ENCODE measurements at places on chromosomes 2 and 18.
A peak's percentile ranks its signal among the peaks of the same experiment; 100 is the strongest.

GRCh38 chr2:6429210-6429986, 436.3 kb downstream of the CMPK2 start:
- DNase-seq: no peak

DNA sequence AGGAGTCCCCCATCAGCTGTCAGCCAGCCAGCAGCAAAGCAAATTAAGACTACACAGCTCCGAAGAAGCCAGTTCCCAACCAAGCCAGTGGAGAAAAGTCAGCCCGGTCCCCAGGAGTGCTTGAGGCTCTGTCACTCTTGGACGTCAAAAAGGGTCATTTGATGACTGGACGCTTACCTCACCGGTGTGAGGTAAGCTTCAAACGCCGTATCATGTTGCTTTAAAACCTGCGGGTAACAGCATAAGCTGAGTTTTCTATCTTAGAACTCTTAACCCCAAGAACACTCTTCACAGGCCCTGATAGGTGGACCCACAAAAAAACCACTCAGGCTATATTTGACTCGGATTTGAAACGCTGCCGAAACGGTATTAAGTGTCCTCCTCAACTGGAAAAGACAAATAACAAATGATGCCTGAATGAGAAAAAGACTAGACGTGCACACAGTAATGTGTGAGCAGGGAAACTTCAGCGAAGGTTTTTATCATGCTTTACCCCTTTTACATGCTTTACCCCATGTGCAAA, 682 bp upstream of the LNPK start:
- DNase-seq: peak; percentile 41

- no peak for DNase-seq
Measured at GRCh38 chr2:24830351-24830750, 37.1 kb downstream of the CENPO start.

- DNase-seq: peak; percentile 75
Measured at GRCh38 chr18:3012136-3013023, 564 bp downstream of the LPIN2 start.

- no peak for DNase-seq
Measured at GRCh38 chr18:79572093-79572780, 107.4 kb upstream of the CTDP1 start.

DNA sequence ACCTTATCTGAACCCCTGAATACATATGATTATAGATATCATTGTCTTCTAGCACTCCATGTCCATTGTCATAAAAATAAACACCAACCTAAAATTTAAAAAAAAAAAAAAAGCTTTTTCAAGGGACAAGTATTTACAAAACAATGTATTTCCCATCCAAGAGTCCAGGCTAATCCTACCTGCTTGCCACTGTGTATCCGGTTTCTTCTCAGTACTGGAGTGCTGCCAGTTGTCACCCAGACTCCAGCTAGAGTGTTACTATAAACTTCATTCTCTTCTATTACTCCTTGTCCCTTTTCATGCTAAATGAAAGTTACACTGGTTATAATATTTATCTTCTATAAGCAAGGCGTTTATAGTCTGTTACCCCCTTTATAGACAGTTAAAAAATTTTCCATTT, 35.8 kb downstream of the MSH6 start:
- no peak for DNase-seq

GRCh38 chr2:52445686-52446085, 1321.9 kb upstream of the CHAC2 start:
- no peak for DNase-seq

- DNase-seq: no peak
Measured at GRCh38 chr2:96601382-96602292, 36.5 kb downstream of the KANSL3 start.

DNA sequence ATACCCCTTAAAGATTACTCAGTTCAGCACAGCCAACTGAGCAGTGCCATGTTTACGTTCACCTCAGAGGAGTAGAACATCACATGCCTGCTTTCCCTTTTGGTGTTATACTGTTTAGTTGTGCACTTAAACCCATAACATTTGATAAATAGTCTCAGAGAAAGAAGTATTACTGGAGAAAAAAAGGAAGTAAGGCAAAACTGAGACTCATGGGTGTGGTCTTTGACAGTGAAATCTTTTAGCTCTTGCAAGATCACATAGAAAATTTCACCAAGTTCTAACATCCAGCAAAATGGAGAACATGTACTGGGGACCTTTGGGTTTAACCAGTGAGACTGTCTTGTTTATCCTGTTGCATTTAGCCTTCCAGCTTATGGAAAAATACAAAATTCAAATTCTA, 5.6 kb downstream of the TANK start:
- DNase-seq: peak; percentile 90

DNA sequence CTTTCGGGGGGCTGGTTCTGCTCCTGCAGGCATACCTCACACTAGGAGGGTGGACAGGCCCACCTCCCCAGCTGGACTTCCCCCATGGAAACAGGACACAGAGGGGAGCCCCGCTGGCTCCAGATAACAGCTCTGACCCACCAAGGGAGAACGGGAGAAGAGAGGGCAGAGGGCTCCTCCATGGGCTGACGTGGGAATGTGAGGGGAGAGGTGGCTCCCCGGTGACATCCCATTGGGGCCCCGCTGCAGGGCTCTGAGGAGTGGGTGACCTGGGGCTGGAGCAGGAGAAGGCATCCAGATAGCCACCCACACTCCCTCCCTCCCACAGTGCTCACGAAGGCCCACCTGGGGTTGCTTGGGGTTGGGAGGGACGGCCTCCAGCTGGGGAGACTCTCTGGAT, 45.9 kb downstream of the FBLN7 start:
- no peak for DNase-seq

DNA sequence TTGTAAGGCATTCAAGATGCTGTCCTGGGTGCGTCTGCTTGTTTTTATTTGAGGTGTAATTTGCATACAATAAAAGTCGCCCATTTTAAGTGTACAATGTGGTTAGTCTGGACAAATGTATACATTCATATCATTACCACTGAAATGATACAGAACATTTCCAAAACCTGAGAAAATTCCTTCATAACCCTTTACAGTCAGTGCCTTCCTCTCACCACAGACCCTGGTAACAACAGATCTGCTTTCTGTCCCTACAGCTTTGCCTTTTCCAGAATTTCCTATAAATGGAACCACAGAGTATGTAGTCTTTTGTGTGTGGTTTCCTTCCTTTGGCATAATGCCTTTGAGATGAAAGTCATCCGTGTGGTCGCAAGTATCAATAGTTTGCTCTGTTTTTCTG, 45.8 kb upstream of the NFU1 start:
- DNase-seq: no peak
